ENCODE measurements at places on chromosomes 7 and 10.

DNA sequence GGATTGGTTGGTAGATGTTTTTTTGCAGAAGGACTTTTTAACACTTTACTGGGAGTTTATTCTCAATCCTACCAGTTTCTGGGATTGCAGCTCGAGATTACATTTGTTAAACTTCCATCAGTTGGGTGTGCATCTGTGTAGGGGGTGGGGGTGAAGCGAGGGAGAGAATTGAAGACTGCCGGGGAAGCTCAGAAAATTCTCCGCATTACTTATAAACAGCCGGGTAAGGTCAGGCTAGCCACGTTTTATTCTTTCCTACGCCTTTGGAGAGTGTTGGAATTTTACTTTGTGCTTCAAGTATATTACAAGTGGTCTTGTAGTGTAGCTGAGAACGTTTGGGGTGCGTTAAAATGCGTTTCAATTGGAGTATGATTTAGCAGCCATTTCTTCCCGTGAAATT, 1.1 kb downstream of the PALS2 start:
- DNase-seq: no peak

DNA sequence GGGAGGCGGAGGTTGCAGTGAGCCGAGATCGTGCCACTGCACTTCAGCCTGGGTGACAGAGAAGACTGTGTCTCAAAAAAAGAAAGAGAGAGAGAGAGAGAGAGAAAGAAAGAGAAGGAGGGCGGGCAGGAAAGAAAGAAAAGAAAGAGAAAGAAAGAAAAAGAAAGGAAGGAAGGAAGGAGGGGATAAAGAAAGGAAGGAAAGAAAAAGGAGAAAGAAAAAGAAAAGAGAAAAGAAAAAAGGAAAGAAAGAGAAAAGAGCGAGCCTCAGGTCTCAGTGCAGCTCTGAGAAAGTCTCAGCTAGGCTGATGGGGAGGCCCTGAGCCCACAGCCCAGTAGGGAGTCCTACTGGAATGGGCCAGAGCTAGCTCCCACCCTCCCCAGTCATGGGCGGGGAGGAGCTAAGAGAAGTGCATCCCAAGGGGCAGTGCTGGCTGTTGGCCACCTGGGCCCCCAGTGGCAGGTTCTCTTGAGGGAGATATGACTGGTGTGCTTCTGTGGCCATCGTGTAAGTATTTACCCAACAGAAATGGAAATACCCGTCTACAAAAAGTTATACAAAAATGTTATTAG, 69.3 kb downstream of the ABRAXAS2 start:
- no peak for DNase-seq

DNA sequence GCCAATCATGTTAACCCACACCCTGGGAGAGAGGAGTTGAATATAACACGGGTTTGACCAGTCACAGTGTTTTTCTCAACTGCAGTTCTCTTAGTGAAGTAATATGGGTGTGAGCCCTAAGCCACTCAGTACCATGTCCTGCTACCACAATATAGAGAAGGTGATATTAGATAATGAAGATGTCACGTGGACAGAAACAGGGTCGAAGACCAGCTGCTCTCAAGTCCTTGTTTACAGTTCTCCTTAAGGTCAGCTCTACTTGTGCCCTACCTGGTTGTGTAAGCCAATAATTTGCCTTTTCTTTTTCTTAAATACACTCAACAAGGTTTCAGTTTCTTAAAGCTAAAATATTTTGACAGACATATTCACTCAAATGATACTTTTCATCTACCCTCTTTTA, 128.3 kb upstream of the POT1 start:
- DNase-seq: no peak

- peak; percentile 14 for DNase-seq
Measured at GRCh38 chr10:11631890-11632587, 20.6 kb upstream of the USP6NL start.

DNA sequence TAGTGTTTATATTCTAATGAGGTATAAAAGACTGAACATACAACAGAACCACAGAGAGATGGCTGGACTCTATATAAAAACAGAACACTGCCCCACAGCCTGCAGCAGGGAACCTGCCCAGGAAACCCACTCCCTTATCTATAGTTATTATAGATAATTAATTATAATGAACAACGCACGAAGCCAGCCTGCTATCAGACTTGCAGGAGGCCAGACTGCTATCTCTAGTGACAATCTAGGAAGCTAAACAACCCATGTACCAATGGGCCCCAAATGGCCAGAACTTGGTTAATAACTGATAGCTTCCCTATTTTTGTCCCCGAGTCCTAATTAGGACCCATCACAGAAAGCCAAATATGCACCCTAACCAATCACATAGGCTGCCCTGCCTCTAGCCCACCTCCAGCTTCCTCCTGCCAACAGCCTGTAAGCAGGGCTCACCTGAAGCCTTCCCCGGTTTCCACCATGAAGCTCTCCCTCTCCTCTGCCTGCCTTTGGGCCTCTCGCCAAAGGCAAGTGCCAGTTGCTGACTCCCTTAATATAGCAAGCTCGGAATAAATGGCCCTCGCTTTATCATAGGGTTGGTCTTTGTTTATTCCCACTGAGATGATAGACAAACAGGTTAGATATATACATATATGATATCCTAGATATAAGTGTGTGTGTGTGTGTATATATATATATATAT, 74.5 kb downstream of the SYPL1 start:
- no peak for DNase-seq

DNA sequence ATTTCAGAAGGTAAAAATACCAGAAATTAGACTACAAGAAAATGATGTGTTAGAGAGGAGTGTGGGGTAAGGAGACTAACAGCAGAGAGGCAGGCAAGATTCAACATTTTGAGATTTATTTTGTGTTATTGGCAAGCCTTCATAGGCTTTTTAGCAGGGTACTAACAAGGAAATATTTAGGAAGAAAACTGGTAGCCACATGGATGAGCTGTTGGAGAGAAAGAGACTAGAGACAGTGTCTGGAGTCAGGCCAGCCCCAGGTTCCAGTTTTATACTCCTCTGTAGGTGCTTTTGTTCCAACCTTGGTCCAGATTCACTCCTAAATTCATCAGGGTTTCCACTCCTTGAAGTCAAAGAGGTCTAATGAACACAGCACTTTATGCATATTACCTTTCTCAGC, 41.1 kb downstream of the GPRIN2 start:
- DNase-seq: no peak

DNA sequence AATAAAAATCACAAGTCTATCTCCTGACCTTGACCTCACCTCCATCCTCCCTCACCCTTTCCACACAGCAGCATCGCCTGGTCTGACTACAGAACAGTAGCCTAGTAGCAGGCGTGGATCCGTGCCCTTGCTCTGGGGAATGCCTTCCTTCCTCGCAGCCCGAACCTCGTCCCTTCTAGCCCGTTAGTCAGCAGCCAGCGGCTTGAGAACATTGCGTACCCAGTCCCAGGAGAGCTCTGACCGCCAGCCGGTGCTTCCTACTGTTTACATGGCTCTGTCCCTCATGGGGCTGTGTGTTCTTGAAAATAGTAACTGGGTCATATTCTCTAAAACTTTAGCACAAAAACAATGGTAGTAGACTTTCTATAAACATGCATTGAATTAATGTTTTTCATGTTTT, 682.7 kb upstream of the IGFBP3 start:
- DNase-seq: no peak

GRCh38 chr7:41861642-41862041, 158.8 kb upstream of the INHBA start:
- no peak for DNase-seq

- no peak for DNase-seq
Measured at GRCh38 chr10:66852811-66853210, 73.0 kb upstream of the LRRTM3 start.

DNA sequence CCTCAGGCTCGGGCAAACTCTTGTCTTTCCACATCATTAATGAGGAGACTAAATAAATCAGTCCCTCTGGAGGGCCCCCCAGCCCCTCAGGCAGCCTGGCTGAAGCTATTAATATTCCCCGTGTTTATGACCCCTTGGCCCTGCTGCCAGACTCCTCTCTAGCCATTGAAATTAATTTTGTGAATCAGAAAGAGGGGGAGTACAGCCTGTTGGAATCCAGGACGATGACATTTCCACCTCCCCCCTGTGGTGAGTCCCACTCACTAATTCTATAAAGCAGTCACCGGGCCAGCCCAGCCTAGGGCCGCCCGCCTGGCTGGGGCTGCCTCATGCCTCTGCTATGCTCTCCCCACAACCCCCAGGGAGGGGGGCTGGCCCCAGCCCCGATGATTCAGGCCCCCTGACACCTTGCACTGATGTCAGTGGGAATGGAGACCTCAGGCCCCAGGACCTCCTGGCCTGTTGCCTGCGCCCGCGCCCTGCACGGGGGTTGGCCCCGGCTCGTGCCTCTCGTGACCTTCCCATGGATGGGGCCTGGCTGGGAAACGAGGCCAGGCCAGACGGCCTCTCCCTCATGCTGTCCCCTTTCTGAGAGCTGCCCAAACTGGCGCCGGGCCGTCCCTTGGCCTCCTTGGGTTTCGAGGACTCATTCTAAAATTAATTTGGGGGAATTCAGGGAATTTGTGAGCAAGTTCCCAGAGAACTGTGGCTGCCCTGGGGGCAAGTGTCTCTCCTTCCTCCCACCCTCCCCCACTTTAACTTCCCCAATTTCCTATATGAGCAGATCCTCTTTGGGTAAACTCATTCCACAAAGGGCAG, 34.0 kb downstream of the TMEM270 start:
- no peak for DNase-seq

DNA sequence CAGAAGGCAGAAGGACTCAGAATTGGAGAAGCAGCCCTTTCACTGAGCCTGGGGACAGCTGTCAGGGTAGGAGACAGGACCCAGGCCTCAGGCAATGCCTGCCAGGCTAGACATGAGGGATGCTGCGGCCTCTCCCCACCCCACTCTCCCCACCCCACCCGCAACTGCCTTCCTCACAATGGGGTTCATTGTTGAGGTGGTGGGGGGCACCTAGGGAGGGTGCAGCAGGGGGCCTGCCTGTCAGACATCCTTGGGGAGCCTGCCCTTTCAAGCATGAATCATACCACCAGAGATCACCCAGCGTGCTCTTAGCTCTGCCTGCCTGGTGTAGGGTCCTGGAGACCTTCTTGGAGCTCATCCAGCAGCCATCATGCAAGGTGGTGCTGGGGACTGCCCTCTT, at the start of gene C10orf62:
C10orf62 (plus strand) TSS at position 243 of the 400 bp plus-strand sequence. CDS start 177 bp downstream, outside the sequence.
- no peak for DNase-seq

- DNase-seq: peak; percentile 94
Measured at GRCh38 chr10:84328418-84329195, at the start of gene CCSER2. Gene CCSER2 (plus strand): TSS chr10:84328589. CDS start chr10:84371053, 42,464 bp downstream.

DNA sequence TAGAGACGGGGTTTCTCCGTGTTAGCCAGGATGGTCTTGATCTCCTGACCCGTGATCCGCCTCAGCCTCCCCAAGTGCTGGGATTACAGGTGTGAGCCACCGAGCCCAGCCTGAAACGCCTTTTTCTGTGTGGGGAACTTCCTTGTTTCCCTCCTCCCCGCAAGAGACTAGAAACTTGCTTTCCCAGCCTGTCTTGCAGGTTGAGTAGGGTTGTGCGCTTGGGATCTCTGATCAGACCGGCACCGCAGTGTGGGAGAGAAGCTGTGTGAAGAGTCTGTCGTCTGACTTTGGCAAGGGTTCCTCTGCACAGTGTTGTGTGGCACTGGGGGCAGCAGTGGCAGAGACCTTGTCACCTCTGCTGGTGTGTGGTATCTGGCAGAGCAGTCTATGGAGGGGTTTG, 28.9 kb downstream of the RBM17 start:
- DNase-seq: no peak

DNA sequence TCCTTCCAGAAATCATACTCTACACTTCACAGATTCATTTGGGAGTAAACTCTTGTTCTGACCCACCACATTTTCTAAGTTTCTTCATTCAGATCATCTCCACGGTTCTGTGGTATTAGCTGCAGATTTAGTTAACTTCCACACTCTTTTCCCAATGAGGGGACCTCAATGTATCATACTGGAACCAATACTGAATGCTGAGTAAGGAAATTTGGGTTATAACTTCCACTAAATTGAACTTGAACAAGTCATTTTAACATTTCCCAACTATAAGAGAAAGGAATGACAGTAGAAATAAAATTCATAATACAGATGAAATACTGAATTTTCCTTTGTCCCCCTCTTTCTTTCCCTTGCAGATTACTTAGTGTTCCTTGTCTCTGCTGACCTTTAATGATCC, 131.4 kb downstream of the VPS41 start:
- no peak for DNase-seq

- DNase-seq: no peak
Measured at GRCh38 chr7:131498237-131498885, 58.1 kb downstream of the PODXL start.

DNA sequence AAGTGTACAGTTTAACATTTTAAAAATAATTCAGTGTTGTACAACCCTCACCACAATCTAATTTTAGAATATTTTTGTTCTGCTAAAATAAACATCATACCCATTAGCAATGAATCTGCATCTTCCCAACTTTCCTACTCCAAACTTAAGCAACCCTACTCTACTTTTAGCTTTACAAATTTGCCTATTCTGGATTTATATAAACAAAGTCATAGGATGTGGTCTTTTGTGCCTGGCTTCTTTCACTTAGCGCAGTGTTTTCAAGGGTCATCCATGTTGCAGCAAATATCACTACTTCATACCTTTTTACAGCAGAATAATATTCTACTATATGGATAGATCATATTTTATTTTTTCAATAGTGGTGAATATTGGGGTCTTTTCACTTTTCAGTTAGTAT, 18.9 kb downstream of the CALML3 start:
- no peak for DNase-seq

- no peak for DNase-seq
Measured at GRCh38 chr10:69685802-69686585, 55.9 kb downstream of the FAM241B start.

- no peak for DNase-seq
Measured at GRCh38 chr7:6451224-6451705, 3.5 kb upstream of the DAGLB start.

DNA sequence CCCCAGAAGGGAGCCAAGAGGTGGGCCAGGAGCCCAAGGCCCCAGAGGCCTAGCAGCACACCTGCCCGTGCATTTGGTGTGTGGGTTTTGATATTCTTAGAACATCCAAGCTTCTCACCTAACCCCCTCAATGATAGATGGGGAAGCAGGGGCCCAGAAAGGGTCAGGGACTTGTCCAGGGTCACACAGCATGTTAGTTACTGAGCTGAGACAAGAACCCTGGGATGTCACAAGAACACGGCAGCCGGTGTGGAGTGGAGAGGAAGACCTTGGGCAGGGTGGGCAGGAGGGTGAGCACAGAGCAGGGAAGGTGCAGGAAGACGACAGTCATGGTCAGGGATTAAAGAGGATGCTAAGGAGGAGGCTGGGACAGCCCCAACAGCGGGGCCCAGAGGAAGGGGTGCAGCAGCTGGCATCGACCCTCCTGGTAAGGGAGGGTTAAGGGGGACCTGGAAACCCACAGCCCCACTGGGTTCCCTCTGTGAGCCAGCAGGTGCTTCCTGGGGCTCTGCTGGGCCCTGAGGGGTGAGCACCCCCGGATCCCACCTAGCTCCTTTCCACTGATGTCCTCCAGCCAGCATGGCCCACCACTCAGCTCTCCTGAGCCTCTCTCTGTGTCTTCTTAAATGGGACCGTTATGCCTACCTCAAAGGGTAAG, 44.4 kb downstream of the UNC5B start:
- no peak for DNase-seq

GRCh38 chr7:95596198-95597063, at the start of gene PDK4:
Gene PDK4 (minus strand): TSS chr7:95596516. CDS start chr7:95596293, 223 bp downstream.
- no peak for DNase-seq
